ENCODE measurements at places on chromosomes 16 and 17. TPM values are rescaled to one million over a fixed set of nuclear protein-coding genes. Genes with fewer than 3 reads are reported as not detected.

- DNase-seq, result no peak
Observed at GRCh38 chr16:83206426-83206825, 579.7 kb downstream of the CDH13 start.

TMEM235 gene
- not detected for polyA plus RNA-seq

GRCh38 chr16:23296994-23297393 lies 5.1 kb upstream of the SCNN1B start:
- no peak for DNase-seq

DNA sequence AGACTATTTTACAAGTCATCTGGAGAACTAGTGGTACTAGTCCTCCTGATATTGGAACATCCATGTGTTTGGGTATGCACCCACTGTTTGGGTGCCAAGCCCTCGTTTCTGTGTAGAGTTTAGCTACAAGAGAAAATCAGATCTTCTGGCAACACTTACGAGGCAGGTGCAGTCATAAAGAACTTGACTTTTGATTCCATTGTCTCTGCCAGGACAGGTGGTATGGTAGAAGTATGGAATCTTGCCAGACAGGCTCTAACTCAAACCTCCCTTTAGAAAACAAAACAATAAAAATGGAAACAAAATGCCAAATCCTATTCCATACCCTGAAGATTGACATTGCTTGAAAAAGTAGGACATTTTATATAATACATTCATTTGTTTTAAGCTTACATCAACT lies 16.0 kb downstream of the RNF43 start:
- no peak for DNase-seq

B4GALNT2 gene
- polyA plus RNA-seq, result 0.01 TPM

- no peak for DNase-seq
Observed at GRCh38 chr16:85608515-85608885, 4.6 kb upstream of the GSE1 start.

GRCh38 chr16:52816993-52817392 lies 235.7 kb downstream of the CHD9NB start:
- no peak for DNase-seq

TTYH2 gene
- polyA plus RNA-seq, result 4.3 TPM

- no peak for DNase-seq
Observed at GRCh38 chr16:4034963-4035362, 81.3 kb downstream of the ADCY9 start.

AATK gene
- polyA plus RNA-seq, result 0.16 TPM

DNA sequence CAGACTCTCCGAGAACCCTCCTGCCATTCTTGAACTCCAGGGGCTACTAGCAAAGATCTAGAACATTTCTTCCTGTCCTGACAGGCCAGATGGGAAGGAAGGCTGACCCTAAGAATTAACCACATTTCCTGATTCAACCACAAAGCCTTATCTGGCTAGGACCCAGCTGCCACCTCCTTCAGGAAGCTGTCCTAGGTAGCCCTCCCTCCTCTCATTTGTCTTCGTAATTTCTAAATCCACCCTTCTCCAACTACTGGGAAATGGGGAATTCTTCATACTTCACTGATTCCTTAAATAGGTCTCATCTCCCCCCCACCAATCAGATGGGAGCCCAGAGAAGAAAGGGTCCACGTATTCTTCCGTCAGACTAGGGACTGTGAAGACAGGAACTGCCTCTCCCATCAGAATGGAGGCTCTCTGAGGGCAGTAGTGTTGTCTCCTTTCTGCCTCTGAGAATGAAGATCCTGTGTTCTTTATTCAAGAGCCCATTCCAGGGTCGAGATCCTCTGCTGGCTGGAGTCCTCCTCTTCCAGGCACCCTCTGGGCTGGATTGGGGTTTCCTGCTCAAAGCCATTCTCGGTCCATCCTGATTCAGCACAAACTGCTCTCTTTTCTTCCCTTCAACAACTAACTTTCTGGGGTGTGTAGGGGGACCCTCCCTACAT lies 2.1 kb downstream of the SAMD14 start:
- DNase-seq, result no peak

GRCh38 chr16:68451676-68452075 lies 3.4 kb upstream of the SMPD3 start:
- DNase-seq, result no peak

DNA sequence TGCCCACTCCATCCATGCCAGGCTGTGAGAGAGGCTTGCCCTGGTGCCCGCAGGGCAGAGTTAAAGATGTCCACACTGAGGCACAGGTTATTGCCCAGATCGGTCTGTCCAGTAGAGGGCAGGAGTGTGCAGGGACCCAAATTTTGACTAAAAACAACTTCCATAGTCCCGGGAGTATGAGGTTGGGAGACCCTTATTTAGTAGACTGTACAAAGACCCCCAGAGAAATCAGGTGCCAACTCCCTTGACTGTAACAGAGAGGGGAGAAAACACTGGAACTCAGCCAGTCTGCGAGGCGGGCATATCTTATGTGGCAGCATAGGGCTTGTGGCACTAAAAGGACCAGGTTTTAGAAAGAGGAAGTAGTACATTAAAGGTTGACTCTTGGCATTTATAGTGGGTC lies 43.4 kb downstream of the HNF1B start:
- DNase-seq, result no peak

GRCh38 chr17:9473711-9474110 lies 101.9 kb downstream of the STX8 start:
- DNase-seq, result no peak

- no peak for DNase-seq
Observed at GRCh38 chr16:58495521-58496331, 4.2 kb upstream of the NDRG4 start.

DNA sequence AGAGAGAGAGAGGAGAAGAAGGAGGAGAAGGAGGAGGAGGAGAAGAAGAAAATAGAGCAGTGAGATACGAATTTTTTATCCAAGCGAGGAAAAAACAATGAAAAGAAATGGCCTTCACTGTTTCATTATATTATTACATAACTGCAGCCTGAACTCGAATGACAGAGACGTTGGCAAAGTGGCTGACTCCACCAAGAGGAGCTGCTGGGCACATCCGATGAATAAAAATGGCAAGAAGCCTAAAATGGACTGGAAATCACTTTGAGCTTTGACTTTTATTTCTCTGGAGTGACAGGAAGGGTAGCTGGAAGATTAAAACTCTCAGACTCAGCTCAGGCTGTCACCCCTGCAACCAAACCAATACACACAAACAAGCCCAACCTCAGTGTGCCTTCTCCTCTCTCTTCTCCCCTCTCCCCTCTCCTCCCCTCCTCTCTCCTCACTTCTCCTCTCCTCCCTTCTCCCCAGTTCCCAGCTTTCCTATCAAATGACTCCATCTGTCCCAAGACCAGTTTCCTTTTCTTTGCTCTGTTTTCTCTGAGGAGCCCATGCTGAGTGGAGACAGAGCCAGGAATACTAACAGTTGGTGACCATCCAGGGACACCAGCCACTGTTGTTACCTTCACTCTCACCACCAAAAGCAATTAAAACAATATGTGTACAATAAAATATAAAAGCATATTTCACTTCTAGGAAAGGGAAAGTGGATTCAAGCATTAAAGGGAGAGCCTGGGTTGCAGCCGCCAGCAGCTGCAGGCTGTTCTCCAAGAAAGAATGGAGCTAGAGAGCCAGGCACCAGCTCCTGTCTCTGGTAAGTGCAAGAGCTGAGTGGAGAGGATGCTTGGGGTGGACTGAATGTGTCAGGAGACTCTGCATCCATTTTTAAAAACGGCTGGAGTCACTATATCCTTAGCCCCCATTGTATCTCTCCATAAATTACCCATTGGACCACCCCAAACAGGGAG lies 51.2 kb downstream of the SOX9 start:
- no peak for DNase-seq

- no peak for DNase-seq
Observed at GRCh38 chr16:85278839-85279238, 166.6 kb upstream of the CIBAR2 start.

TBC1D3K gene
- not detected for polyA plus RNA-seq

All from AG04450 (cell line).